ENCODE measurements at places on chromosomes 7 and 10.

GRCh38 chr7:72170475-72170874, 241.7 kb downstream of the CALN1 start:
- DNase-seq = no peak

GRCh38 chr7:101947899-101948298, 130.5 kb downstream of the CUX1 start:
- DNase-seq = no peak

DNA sequence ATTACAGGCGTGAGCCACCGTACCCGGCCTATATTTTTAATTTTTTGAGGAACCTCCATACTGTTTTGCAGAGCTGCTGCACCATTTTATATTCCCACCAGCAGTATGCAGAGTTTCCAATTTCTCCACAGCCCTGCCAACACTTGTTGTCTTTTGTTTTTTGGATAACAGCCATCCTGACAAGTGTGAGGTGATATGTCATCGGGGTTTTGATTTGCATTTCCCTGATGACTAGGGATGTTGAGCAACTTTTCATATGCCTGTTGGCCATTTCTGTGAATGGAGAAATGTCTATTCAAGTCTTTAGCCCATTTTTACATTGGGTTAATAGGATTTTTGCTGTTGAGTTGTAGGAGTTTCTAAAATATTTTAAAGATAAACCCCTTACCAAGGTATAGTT, 22.2 kb downstream of the ENTPD7 start:
- peak; percentile 87 for DNase-seq

DNA sequence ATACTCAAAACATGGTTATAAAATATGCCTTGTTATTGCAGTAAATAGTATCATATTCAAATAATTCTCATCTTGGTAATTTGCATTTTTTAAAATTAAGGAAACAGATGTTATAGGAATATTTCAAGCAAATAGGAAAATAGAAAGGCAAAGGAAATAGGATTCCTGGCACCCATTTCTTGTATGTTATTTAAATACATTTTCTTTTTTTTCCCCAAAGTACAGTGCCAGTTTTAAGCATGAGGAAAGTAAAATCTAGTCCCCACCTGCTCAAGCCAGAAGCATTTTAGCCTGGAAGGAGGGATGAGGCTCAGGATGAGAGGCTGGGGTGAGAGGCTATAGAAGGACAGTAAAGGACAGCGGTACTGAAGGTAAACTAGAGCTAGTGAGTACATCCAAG, 38.1 kb downstream of the GNAT3 start:
- DNase-seq = no peak

- no peak for DNase-seq
These were observed 88.1 kb downstream of the TCERG1L start for GRCh38 chr10:131223422-131223821.

DNA sequence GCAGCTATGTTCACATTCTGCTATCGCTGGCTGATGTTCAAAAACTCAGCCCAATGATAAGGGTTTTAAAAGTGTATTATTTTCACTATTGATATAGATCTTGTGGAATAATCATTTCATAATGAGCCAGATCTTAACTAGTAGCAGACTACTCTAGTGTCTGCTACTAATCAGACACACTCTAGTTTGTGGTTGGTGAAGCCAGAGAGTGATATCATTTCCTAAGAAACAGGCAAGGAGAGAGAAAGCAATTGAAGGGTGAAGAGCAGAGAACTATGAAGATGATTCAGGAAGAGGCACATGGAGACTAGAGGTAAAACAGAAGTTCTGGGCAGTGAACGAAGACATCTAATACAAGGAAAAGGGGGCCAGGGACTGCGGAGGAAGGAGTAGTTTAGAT, 58.2 kb upstream of the BET1 start:
- peak; percentile 28 for DNase-seq

DNA sequence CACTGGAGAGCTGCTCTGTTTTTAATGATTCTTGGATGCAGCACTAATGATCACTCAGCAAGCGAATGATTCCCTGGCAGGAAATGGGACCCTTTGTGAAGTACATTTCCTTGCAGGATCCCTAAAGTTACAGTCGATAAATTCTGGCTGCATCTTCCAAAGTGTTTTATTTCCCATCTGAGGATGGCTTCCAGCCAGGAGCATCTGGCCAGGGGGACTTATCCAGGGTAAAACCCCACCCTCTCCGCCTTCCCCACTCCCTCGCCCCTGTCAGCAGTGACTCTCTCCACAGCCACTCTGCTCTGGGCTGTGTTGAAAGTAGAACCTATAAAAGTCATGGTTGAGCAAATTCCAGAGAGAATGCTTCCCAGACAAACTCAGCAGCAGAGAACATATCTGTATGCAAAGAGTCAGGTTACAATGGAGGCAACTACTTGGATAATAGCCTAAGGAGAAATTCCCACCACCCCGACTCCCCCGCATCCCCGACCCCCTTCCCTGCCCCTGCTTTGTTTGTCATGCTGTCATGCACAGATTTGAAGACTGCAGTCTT, 111.0 kb upstream of the ANLN start:
- DNase-seq = peak; percentile 14

GRCh38 chr7:101630591-101630990, 1.5 kb upstream of the MYL10 start:
- no peak for DNase-seq

DNA sequence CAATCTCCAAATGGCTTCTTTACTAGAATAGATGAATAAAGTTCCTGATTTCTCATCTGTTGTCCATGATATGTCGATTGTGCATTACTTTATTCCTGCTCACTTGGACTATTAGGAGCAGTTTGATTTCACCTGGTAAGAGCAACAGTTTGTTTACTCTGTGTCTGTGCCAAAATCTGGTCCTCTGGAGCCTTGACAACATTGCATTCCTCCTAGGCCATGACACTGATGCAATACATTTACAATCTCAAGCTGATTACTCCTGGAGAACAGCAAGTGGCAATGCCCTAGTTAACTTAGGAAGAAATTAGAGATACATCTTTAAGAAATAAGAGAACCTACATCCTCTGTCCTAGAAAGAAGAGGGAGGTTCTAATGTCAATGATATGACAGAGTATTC, 71.8 kb downstream of the SGCE start:
- DNase-seq = peak; percentile 24

DNA sequence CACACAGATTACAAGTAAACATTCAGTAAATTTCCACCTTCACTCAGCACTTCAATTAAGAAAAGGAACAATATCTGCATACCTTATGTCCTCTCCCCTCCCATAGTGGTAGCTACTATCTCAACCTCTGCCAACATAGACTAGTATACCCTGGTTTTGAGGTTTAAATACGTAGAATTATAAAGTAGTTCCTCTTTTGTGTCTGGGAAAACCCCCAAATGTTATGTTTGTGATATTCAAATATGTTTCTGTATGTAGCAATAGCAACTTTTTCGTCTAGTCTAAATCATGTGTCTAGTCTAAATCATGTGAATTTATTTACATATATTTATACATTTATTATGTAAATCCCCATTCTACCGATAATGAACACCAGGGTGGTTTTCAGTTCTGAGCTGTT, 13.2 kb upstream of the CAMK2B start:
- no peak for DNase-seq

- DNase-seq = no peak
These were observed 615 bp downstream of the THAP5 start for GRCh38 chr7:108568801-108569380.

GRCh38 chr10:3451516-3452172, 279.1 kb upstream of the PITRM1 start:
- peak; percentile 81 for DNase-seq

DNA sequence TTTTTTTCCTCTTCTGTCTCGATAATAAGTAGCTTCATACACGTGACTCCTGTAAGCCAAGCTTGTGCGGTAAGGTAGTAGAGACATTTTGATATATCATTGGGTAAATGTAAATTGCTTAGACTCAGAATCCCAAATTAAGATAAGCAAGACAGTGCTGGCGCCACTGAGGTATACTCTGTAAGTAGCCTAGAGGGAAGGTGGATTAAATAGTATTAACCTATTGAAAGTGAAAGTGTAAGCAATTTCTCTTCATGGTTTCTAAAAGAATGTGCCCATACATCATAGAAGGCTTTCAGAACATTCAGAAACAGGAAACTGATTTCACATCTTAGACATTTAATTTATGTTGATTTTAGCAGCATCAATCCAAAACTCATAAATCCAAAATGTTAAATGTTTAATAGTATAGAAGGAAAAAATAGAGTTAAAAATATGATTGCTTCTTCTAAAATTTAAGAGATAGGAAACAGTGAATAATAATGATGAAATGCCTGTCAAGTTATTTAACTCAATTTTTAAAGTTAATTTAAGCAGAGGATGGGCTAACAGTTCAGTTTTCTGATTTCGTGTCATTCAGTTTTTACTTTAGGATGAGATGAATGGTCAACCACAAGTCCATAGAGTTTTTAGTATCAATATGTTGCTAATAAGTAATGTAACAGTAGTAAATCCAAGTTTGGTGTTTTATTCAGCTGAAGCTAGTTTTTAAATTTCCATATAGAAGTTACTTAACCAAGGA, 36.8 kb downstream of the LRRC72 start:
- no peak for DNase-seq

DNA sequence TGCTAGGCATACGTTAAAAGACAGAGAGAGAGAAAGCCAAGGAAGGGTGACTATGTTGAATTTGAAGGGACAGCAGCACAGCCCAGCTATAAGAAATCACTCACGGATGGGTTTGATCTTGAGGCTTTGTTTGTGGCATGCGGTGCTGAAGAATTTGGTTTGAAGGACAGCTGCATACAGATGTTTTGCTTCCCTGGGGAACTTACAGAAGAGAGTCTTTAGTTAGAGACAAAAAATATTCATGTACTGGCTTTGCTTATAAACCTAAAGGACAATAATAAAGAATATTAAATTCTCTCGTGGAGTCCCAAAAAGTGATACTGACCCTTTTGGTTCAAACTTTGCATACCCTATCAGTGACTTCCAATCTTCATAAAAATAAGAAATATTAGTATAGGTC, 491.4 kb downstream of the NEBL start:
- DNase-seq = no peak

DNA sequence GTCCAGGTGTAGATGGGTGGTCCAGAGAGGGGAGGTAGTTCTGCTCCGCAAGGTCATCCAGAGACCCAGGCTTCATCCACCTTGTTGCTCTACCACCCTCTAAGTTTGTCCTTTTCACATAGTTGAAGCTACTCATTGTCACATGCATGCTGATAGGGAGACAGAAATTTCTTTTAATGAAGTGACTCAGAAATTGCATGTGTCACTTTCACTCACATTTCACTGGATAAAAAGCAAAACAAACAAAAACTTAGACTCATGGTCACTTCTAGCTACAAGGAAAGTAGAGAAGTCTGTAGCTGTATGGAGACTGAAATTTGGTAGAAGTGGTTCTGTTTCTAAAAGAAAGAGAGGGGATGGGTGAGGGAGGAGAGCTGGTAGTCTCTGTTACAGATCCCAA, 161.9 kb downstream of the SORCS3 start:
- DNase-seq = no peak

DNA sequence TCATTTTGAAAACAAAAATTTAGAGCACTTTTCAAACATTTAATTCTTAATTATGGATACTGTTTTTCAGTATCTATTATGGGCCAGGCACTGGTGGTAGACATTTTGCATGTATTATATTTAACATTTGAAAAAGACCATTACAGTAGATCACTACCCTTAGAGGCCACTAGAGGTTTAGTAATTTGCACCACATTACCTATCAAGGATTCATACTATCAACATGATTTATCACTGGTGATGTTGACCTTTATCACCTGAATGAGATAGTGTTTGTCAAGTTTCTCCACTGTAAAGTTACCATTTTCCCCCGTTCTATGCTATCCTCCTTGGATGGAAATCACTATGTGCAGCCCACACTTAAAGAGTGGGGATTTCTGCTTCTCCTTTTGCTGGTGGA, 4.4 kb upstream of the SNX13 start:
- DNase-seq = no peak

DNA sequence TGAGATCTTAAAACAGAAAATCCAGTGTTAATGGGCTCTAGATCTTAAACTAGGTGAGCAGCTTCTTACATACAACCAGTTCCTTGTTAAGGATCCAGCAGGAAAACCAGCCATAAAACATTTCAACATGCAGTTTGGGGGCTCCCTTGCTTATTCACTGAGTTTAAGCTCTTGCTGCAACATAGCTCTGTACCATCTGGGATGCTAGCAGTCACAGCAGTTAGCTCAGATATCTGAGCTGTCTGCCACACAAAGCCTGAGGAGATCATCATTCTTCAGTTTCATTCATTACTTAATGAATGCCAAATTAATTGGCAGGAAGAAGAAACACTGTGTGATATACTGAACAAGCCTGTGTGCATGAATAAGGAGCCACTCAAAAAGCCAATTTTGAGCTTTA, 62.8 kb downstream of the PODXL start:
- DNase-seq = no peak

DNA sequence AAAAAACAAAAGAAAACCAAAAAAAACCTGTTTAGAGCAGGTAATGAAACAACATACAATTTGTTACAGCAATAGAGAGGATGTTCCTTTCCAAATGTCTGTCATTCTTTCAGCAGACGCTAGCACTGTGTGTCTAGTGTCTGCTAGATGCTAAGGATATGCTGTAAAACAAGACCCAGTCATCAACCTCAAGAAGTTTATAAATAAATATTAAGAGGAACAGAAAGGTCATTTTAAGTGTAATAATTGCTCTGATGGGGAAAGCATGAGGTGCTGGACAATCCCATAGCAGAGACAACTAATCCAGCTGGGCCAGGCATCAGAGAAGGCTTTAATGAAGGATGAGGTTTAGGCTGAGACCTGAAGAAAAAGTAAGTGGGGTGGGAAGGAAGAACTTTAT, 23.3 kb upstream of the ASCC1 start:
- DNase-seq = no peak

- DNase-seq = peak; percentile 90
These were observed 167.5 kb upstream of the HABP2 start for GRCh38 chr10:113385021-113385999.

GRCh38 chr10:132938472-132939339, 3.7 kb downstream of the CFAP46 start:
- DNase-seq = no peak
